Neural progenitor cell (in vitro differentiated cells): ENCODE measurements at places on chromosomes 1 and 21.
A peak's percentile ranks its signal among the peaks of the same experiment; 100 is the strongest.

DNA sequence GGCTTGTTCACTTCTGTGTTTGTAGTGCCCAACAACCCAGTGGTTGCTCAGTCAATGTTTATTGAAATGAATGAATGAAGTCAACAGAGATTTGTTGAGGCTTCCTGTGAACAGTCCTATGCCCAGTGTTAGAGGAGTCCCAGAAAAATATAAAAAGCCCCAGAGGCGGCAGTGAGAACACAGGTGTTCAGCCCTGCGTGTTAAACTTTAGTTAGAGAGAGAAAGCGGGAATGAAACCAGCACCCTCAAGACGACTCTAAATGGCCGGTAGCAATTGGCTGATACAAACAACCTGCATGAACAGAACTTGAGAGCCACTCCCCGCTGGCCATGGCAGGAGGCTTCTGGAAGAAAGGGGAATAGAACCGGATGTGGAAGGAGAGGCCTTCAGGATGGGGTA, 22.6 kb downstream of the TMEM51 start:
- no peak for DNase-seq

DNA sequence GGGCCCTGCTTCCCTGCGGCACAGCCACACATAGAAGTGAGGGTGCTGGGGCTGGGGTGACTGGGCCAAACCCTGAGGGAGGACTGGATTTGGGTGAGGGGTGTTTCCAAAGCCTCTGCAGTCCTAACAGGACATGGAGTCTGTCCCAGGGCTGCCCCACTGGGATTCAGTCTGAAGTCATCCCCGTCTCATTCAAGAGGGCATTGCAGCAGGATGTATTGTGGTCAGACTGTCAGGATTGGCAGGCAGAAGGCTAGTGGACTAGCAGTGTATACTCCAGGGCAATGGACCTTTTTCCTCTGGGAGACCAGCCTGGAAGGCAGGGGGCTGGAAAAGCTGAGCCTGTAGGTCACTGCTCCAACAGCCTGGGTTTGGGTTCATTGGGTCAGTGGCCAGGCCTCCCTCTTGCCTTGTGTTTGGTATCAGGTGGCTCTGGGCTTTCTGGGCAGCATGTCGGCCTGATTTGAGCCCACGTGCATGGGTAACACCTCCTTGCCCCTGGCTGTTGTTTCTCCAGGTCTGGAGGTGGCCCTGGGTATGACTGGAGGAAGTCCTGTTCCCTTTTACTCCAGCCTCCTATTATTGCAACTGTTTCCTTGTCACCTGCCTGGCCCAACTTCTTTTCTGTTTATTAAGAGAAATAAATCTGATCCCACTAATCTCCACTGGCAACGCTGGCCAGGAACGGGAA, 41.0 kb upstream of the SYNC start:
- DNase-seq = no peak

DNA sequence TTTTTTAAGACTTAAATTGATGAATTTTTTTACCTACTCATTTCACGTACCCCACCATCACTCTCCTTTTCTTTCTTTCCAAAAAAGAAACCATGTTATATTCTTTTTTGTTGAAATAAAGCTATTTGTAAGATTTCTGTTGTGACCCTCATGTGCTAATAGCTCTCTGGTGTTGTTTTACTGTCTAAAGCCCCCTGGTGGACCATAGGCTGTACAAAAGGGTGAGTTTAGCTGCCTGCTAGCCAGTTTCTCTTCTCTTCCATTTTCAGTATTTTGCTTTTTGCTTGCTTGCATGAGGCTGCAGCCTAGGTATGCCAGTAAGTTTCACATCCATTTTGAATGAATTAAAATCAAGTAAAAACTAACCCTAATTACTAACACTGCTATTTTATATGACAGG, 15.6 kb upstream of the VAMP3 start:
- DNase-seq = peak; percentile 43

DNA sequence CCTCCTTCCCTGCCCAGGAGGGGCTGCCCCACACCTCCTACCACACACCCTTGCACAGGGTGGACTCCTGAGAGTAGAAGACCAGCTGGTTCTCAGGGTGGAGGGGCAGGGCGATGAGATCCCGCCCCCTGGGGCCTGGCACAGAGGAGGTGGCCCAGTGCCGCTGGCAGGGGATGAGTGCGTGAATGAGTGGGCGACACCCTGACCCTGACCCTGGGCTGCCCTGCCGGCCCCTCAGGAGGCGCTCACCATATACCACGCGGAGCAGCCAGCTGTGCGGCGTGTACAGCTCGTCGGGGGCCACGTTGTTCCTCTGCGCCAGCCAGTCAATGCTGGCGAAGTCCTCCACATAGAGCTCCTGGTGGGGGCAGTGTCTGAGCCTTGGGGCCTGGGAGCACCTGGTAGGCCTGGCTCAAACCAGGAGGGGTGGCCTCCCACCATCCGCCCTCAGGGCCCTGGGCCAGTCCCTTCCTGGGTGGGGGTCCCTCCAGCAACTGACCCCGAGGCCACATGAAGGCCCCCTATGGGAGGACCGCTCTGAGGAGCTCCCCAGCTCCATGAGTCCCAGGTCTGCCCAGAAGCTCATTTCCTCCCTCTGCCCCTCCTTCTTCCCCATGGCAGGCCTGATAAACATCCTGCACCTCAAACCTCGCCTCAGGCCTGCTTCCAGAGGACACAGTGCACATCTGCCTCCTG, 13.0 kb downstream of the LSS start:
- DNase-seq = no peak

- DNase-seq = peak; percentile 47
Observed at GRCh38 chr1:34842952-34843371, 16.6 kb downstream of the SMIM12 start.

- DNase-seq = no peak
Observed at GRCh38 chr1:94901841-94902240, 25.1 kb downstream of the CNN3 start.

DNA sequence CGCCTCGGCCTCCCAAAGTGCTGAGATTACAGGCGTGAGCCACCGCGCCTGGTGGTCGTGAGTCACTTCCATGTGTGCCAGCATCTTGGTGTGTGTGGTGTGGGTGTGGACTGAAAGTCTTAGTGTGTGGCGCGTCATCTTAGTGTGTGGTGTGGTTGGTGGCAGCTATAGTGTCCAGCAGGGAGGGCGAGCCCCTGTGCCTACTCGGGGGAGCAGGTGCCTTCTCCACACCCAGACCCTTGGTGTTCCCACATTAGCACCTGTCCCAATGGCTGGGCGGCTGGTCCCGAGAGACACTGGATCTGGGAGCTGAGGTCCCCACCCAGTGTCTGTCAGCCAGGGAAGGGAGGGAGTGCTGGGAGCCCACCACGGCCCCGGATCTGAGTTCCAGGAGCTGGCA, 2.8 kb downstream of the SCNN1D start:
- DNase-seq = no peak

- DNase-seq = no peak
Observed at GRCh38 chr1:150688763-150689162, 8.2 kb downstream of the GOLPH3L start.

DNA sequence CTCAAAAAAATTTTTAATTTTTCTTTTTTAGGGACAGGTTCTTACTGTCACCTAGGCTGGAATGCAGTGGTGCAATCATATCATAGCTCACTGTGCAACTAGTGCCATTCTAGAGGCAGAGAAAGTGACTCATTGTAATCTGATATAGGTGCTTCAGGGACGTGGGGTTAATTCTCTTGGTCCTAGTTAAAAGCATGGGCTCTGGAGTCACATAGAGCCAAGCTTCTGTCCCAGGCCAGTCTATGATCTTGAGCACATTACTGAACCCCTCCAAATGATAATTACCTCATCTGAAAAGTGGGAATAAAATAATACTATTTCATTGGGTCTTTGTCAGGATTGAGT, 1.1 kb upstream of the ADIPOR1 start:
- no peak for DNase-seq

DNA sequence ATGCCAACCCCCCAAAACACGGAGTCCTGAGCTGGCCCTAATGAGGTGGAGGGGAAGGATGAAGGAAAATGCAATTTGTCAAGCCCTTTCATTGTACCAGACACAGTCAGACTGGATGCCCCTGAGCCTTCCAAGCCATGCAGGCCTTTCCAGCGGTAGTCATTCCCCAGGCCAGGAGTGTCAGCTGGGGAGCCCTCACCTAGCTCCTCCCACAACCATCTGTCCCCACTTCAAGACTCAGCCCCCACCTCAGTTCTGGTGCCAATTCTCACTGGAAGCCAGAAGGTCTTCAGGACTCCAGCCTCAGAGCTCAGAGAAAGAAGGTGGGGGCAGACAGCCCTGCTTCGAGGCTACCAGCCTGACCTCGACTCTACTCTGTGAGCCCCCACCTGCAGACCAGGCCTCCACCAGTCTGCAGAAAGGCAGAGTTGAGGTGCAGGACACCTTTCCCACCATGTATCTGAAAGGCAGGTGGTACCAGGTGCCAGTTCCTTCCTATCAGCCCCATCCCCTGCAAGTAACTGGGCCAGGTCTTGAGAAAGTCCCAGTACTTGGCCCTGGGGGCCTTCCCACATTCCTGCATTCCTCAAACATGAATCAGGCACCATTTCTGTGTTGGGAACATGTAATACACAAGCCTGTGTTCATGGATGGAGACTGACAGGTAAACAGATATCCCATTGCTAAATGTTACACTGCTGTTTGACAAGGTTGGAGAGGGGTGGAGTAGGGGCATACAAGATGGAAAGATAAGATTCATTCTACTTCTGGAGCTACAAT, 180.6 kb upstream of the EDN2 start:
- no peak for DNase-seq

- DNase-seq = no peak
Observed at GRCh38 chr1:2631136-2632050, 1.4 kb downstream of the MMEL1 start.

- DNase-seq = peak; percentile 62
Observed at GRCh38 chr1:8858888-8859706, 19.4 kb downstream of the ENO1 start.

DNA sequence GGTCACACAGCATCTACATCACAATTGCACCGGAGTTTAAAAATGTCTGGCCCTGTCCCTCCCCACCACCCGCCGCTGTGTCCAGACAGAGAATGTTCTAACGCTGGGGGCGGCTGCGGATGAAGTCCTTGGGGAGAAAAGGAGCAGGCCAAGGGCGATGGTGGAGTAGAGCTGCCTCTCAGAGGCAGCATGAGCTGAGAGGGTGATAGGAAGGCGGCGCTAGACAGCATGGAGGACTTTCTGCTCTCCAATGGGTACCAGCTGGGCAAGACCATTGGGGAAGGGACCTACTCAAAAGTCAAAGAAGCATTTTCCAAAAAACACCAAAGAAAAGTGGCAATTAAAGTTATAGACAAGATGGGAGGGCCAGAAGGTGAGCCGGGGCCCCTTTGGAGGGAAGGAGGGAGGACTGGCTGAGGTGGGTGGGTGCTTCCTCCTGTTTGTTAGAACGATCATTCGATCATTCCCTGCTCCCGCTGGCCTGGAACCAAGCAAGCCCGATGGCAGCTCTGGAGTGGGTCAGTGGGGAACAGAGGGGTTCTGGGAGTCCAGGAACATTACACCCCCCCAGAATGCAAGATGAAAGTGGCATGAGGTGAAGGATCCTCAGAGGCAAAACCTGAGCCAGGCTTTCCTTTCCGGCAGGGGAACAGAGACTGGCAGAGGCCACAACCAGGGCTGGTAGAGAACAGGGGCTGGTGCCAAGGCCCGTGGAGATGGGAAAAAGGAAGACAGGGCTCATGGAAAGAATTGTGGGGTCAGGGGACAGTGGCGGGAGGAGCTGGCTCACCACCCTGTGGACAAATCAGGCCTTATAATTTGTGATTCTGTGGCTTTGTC, at the start of the genes FAM229A and TSSK3:
Gene FAM229A, minus strand, starts transcription at position 12 of the 840 bp plus-strand sequence. CDS start 394 bp downstream, outside the sequence.
Gene TSSK3, plus strand, starts transcription at position 66 of the 840 bp plus-strand sequence. Its CDS starts 163 bp downstream, at position 229.
- DNase-seq = no peak

- DNase-seq = no peak
Observed at GRCh38 chr1:178190881-178191280, 97.0 kb downstream of the RASAL2 start.

- DNase-seq = peak; percentile 29
Observed at GRCh38 chr1:156815307-156815826, 1.3 kb downstream of the SH2D2A start.

DNA sequence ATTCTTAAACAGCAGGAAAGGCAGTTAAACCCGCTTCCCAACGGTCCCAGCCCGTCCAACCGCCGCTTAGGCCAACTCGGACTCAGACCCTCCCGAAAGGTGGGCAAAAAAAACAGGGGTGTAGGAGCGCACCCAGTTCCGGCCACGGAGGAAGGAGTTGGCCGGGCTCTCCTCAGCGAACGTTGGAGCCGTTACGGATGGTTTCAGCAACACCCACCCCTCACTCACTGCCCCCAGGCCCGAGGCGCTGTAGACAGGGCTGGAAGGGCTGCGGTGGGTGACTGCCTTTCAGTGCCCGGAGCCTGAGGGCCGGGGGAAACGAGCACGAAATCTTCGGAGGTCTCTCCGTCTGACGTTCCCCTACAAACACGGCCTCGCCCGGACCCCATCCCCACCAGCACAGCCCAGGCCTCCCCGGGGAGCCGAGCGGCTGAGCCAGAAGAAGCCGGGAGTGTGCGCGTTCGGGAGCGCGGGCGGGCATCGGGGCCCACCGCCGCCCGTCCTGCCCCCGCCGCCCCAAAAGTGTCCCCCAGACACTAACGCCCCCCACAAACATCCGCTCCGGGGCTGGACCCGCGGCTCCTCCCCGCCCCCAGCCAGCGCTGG, 1.3 kb downstream of the KDM5B start:
- peak; percentile 48 for DNase-seq

- no peak for DNase-seq
Observed at GRCh38 chr1:93738926-93739325, 57.3 kb upstream of the BCAR3 start.

- no peak for DNase-seq
Observed at GRCh38 chr1:240420766-240421165, 191.2 kb downstream of the GREM2 start.

- DNase-seq = no peak
Observed at GRCh38 chr1:212785871-212786270, 5.7 kb downstream of the NSL1 start.

- no peak for DNase-seq
Observed at GRCh38 chr21:20451046-20451445, 547.2 kb upstream of the NCAM2 start.

DNA sequence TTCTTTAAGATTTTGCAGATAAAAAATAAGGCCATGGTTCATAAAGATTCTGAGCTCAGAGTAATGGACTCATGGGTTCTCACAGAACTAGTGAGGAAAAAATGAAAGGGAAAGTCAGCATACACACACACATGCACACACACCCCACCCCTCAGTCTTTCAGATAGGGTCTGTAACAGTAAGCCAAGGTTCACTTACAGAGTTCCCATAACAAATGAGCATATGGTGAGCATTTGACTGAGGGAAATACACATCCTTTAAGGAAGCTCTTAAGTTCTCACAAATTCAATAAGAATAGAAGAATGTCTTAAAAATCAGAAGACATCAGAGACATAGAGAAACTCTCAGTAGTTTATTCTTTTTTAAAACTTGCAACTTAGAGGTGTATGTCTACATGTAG, 57.9 kb downstream of the NTMT2 start:
- DNase-seq = no peak

- DNase-seq = no peak
Observed at GRCh38 chr21:45332415-45332814, 44.7 kb upstream of the POFUT2 start.
